GF-D8 (cell line): ENCODE measurements at places on chromosomes 4 and X.

GRCh38 chr4:152807294-152807829 is 27.6 kb downstream of the ARFIP1 start:
- no peak for DNase-seq

DNA sequence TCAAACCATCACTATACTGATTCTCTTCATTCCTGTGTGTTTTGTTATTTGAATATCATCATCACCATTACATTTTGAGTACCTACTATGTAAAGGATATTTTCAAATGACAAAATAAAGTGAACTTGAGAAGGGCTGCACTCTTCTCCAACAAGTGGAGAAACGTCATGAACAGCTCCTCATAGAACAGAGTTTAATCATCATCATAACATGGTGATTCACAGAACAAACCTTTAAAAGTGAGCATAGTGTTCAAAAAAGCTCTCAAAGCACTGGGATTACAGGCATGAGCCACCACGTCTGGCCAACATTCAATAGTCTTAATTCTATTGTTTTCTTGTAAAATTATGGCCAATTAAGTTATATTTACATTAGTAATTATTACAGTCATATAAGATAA is 993.9 kb downstream of the PDHA2 start:
- DNase-seq: no peak

GRCh38 chr4:68180849-68181526 is 51.3 kb upstream of the TMPRSS11F start:
- DNase-seq: no peak

DNA sequence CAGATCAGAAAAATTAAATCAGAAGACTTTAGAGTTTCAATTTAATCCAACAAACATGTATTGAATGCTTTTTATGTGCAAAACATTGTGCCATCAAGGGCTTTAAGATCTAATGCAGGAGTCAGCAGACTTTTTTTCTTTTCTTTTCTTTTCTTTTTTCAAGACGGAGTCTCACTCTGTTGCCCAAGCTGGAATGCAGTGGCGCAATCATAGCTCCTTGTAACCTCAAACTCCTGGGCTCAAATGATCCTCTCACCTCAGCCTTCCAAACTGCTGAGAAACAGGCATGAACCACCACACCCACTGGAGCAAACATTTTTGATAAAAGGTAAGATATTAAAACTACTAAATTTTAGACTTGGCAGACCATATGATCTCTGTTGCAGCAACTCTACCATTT is 24.6 kb upstream of the LRBA start:
- no peak for DNase-seq

DNA sequence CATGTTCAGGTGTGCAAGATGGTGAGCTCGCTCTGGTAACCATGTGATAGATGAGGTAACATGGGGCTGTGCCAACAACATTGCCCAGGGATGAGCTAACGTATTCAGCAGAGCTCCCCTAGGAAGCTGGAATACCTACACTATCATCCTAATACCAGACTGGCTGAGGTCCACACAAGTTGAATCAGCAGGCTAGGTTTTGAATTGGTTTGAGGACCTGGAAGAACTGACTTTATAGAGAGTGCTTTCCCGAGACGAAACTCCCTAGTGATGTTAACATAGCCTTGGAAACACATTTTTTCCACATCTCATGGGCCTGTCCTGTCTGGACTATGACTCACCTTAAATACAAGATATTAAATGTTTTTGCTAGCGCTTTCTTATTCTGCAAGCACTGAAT is 56.7 kb downstream of the IGFBP7 start:
- no peak for DNase-seq

- no peak for DNase-seq
These were observed 6.5 kb upstream of the EXOSC9 start for GRCh38 chr4:121794505-121795188.

DNA sequence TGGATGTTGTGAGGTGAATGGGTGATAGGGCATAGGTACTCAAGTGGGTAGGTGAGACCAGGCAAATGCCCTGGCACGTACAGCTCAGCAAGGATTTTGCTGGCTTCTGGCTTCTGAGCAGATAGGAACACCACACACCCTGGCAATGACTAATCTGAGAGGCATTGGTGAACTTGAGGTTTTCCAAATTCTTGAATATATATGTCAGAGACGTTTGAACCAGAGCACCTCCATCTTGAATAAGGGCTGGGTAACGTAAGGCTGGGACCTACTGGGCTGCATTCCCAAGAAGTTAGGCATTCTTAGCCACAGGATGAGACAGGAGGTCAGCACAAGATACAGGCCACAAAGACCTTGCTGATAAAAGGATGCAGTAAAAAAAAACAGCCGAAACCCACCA is 204.5 kb downstream of the NLGN4X start:
- DNase-seq: no peak

- no peak for DNase-seq
These were observed 4.1 kb downstream of the ENPEP start for GRCh38 chr4:110480031-110480549.

DNA sequence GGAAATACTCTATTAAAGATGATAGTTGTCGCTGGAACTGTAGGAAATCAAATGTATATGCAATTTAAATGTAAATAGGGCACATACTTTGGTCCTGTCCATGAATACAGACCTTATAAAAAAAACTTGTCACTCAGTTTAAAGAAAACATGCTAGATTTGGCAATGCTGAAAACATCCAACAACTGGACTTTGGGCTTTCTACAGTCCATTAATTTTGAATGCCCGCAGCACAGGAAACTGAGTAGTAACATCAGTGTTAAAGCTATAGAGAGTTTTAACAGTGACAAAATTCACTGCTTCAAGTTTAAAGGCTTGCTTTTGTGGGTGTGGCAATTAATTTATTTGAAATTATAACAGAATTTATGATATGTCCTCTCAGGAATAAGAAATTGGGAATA is 578.4 kb downstream of the TRIML1 start:
- no peak for DNase-seq

GRCh38 chr4:153466949-153467896 is 1.1 kb downstream of the TMEM131L start:
- peak; percentile 22 for DNase-seq

GRCh38 chr4:132691668-132692067 is 457.4 kb upstream of the PCDH10 start:
- no peak for DNase-seq

GRCh38 chr4:62226082-62226481 is 1026.0 kb downstream of the ADGRL3 start:
- DNase-seq: no peak

DNA sequence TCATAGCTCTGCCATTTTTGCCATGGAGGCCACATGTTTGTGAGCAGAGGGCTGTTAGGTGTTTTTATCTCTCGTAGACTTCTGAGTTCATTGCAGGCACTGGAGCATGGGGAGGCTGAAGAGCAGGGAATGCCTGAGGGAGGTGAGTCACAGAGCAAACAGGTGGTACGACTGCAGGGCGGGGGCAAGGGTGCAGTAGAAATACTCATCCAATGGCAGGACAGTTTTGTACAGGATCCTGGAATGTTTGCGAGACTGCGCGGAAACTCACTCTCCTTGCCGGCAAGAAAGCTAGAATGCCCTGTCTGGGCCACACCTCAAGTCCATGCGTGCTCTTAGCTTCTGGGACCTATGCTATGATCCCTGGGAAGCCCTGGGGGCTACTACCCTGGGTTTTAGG is 20.0 kb upstream of the VCX2 start:
- DNase-seq: no peak

GRCh38 chr4:9841072-9841471 is 59.6 kb downstream of the DRD5 start:
- DNase-seq: no peak

DNA sequence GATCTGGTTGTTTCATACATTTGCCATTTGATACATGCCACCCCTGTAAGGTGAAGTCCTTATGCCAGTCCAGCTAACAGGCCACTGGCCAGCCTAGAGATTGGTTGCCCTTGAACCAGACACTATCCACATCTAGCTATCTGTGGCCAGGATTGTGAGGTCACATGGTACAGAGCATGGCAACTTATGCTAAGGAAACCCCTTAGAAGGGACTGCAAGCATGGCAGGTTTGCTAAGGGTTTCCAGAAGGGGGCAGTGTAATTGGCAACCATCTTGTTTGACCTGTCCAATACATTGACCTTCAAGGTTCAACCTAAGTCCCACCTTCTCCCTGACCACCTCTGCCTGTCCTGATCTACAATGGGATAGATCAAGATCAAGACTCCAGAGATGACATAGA is 47.5 kb downstream of the SMC1A start:
- no peak for DNase-seq

DNA sequence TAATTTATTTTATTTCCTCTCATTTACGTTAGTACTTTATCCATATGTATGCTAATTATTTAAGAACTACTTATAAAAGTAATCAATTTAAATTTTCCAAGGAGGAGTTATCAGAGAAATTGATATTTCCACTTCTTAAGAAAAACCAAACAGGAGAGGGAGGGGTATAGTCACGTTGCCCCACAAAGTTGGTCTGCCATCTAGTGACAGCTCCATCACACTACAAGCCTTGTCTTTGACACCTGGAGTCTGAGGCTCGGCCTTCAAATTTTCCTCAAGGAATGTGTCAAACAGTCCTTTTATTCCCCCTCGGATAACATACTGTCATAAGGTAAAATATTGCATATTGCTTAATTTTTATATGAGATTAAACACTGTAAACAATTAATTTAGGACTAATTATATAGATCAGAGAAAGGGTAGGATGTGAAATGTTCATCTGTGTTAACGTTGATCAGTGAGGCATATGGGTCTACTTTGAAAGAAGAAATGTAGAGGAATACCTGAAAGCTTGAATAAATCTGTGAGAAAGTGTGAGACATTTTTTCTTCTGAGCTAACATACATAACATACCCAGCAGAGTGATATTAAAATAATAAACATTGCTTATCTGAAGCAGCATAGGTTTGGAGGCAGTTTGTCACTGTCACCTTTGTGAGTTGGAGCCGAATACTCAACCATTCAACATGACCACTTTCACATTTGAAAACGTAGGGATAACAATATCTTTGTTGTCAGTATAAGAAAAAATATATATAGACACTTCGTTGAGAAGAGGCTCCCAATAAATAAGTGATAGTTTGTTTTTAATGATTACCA is 114.4 kb downstream of the GLRA3 start:
- no peak for DNase-seq

- no peak for DNase-seq
These were observed 664 bp downstream of the PIR start for GRCh38 chrX:15492469-15492868.

GRCh38 chr4:181030961-181031360 is 1212.2 kb upstream of the TENM3 start:
- DNase-seq: no peak

DNA sequence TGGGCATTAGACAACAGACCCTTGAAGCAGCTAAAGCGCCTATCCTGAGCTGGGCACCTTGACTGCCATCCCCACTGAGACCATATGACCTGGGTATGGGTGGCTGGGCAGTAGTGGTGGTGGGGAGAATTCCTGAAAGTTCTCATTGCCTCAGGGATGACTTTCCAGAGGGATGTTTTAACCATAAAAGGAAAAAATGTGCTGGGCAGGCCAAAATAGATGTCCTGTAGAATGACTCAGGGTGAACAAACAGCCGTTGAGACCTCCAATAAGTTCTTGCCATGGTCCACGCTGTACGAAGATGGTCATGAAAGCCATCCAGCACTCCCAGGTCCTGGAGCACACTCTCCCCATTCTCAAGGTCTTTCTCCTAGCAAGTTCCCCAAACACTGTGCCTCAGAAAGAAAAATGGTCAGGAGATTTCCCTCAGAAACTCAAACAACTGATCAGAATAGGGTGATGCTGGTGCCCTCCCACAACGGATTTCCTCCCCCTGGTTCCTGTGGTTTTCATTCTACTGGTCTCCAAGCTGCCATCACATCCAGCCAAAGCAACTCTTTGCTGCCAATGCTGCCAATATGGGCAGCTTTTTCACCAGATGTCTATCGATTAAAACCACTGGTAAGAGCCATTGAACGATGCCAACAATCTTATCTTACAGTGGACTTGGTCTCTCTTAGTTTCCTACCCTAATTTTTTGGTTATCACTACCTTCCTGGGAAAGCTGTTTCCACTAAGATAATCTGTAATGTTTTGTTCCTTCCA is 11.2 kb downstream of the CDKN2AIP start:
- peak; percentile 65 for DNase-seq

DNA sequence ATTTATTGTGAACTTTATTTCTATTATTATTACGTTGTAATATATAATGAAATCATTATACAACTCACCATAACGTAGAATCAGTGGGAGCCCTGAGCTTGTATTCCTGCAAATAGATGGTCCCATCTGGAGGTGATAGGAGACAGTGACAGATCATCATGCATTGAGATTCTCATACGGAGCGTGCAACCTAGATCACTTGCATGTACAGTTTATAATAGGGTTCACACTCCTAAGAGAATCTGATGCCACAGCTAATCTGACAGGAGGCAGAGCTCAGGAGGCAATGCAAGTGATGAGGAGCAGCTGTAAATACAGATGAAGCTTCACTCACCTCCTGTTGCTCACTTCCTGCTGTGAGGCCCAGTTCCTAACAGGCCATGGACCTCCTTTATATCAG is 2170.2 kb downstream of the PCDH7 start:
- DNase-seq: no peak

- no peak for DNase-seq
These were observed 120.2 kb upstream of the PJA1 start for GRCh38 chrX:69285401-69285877.

- no peak for DNase-seq
These were observed 28.1 kb downstream of the CASP6 start for GRCh38 chr4:109675181-109675580.

GRCh38 chr4:574346-575161 is 1.5 kb downstream of the TMEM271 start:
- DNase-seq: no peak

GRCh38 chrX:45696736-45697135 is 496.1 kb upstream of the DIPK2B start:
- DNase-seq: no peak

DNA sequence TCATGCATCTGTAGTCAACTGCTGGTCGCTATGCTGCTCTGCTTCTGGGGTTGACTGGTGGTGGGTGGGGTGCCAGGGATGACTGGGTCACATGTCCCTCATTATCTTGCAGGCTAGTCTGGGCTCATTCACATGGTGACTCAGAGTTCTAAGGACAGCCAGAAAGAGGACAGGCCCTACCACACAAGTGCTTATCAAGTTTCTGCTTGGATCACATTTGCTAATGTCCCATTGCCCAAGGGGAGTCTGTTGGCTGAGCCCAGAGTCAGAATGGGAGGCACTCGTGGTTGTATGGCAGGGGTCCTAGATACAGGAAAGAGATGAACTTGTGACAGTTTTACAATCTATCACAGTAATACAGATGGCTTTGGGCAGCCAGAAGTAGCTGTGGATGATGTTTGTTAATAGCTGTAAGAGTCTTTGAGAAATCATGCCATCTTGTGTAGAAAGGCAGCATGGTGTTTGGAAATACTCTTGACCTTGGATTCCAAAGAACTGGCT is 221.3 kb downstream of the GPAT3 start:
- no peak for DNase-seq
